ENCODE measurements at places on chromosomes 11 and 22.

- no peak for DNase-seq
Measured at GRCh38 chr22:25494774-25495173, 69.7 kb upstream of the GRK3 start.

GRCh38 chr11:104096900-104097299, 60.5 kb downstream of the DDI1 start:
- no peak for DNase-seq

DNA sequence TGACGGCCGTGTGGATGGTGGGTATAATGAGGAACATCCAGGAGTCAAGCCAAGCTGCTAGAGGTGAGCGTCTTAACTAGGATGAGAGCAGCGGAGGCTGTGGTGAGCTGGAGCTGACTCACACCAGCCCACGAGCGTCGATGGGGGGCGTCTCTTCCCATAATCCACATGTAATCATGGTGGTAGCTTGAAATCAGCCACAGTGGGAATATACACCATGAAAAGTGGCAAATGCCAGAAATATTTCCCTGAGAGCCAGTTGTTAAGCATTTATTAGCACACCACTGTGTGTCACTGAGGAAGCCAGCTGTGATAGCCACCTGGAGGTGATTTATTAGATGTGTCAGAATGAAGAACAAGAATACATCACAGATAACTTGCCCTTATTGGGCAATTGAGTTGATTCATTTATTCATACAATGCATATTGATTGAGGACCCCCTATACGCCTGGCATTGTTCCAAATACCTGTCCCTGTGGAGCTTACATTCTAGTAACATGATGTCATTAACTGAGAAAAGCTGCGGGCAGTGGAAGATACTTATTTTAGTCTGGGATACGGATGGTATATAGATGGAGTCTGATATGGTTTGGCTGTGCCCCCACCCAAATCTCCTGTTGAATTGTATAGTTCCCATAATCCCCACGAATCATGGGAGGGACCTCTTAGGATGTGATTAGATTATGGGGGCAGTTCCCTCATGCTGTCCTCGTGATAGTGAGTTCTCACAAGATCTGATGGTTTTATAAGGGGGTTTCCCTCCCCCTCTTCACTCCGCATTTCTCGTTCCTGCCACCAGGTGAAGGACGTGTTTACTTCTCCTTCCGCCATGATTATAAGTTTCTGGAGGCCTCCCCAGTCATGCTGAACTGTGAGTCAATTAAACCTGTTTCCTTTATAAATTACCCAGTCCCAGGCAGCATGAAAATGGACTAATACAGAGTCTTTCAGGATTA, 473.4 kb downstream of the METTL15 start:
- no peak for DNase-seq

GRCh38 chr11:105357146-105357545, 217.6 kb upstream of the CARD18 start:
- DNase-seq: no peak

DNA sequence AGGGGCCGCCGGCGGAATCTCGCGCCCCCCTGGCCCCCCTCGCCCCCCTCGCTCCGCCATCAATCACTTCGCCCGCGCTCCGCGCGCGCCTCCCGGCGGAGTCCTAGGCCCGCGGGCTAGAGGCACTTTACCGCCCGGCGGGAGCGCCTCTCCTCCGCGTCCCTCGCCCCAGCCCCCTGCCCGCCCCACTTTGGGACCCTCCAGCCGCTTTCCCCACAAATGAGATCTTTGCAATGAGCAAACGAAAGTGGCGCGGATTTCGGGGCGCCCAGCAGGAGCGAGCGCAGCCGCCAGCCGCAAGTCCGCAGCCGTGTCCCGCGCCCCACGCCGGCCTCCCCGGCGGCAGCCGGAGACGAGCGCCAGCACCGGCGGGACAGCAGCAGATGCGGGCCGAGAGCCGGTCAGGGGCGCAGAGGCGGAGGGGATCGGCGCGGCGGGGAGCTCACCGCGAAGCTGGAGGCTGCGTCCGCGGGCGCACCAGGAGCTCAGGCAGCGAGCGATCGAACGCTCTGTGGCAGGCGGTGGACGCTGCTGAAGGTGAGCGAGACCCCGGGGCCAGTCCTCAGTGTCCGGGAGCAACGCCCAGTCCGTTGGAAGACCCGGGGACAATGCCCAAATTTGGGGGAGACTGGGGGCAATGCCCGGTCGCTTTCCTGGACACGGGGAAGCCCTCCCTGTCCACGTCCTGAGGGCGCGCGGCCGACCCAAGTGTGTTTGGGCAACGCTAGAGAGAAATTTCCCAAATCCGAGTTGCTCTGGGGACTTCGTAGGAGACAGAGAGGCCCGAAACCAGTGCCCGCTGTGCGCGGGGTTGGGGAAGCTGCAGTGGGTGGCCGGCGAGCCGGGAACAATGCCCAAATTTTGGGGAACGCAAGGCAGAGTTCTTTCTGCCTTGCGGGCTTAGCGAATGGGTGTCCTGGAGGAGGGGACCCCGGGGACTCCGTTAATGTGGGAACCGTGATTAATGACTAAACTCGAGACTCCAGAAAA, 1.5 kb upstream of the IGF2 start:
- no peak for DNase-seq
